GM04503 (cell line): ENCODE measurements at places on chromosomes 2 and 18.
A peak's percentile ranks its signal among the peaks of the same experiment; 100 is the strongest.

GRCh38 chr2:74882299-74882687, 48.4 kb downstream of the HK2 start:
- no peak for DNase-seq

DNA sequence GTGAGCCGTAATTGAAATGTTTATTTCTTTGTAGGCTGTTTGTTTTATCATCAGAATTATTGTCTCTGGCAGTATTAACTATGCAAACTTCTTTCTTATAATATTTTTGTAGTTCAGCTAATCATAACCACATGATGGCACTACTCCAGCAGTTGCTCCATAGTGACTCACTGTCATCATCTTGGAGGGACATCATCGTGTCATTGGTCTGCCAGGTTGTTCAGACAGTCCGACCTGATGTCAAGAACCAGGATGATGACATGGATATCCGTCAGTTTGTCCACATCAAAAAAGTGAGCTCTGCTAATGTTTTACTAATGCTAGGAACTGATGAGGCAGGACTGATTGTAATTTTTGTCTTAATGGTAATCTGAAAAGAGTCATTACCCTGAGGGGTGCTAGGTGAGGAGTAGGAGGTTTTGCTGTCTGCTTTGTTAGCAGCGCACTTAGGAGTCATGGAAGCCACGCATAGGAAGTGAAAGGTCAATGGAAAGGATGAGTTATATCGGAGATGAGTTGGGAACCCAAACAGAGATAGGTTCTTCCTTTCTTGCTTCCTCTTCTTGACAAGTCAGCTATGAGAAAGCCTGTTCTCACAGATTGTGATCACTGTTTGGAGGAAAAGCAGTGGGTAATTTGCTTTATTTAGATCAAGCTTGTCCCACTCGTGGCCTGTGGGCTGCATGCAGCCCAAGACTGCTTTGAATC, 49.2 kb downstream of the PIKFYVE start:
- peak; percentile 38 for DNase-seq

DNA sequence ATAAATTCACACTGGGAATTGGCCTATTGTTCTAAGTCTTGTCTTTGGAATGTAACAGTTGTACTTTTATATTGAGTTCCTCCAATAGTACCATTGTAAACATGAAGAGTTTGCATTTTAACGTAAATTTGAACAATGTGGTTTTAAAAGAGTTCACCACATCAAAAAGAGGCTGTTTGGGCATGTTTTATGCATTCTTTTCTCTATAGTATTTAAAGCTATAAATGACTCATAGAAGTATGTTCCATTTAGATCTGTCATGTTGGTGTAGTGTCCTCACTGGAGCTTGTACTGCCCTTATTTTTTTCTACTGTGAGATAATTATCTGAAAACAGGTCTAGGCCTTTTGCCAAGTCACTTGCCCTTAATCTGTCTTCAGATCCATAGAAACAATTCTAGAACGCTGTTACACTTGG, 141.9 kb downstream of the RHBDD1 start:
- no peak for DNase-seq

DNA sequence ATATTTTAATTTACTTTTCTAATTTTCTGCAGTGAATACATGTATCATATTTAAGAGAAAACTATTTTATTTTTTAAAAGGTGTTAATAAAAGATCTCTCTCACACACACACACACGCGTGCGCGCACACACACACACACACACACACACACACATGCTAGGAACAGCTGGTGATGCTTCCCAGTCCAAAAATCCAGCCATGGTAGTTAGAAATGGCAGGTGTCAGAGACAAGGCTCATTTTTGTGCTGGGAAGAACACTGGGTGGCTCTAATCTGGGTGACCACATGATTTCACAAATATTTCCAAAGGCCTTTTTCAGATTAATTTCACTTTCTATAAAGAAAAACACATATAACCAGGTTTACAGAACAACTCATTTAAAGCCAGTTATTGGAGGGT, 104.5 kb upstream of the NCK2 start:
- DNase-seq, result no peak

DNA sequence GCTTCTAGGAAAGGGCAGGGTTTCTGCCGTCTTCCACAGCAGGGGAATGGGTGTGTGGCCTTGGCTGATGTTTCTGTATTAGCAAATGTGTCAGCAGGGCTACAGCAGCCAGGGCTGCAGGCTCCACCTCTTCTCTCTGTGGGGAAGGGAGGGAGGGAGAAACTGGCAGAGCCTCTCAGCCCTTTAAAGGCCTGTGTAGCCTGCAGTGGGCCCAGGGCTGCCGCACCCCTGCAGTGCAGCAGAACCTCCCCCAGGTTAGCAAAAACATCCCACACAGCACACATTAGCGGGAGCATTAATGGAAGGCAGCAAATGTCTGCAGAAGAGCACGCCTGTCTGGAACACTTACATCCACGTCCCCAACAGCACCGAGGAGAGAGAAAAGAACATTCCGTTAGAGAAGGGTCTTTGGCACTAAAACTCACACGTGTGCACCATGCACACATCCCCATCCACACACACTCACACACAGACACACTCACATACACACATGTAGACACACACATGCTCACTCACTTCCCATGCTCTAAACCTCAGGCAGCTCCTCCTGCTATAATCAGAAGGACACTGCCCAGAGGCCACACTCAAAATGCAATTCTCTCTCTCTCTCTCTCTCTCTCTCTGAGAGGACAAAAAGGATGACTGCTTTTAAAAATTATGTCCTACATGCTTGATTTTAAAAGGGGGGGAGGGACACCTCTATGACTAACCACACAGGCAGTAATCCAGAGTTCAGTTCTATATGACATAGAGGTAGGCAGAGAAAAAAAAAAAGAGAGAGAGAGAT, 24.1 kb downstream of the MRPL35 start:
- DNase-seq, result peak; percentile 21

- DNase-seq, result no peak
Observed at GRCh38 chr2:23149777-23150176, 235.2 kb upstream of the KLHL29 start.

DNA sequence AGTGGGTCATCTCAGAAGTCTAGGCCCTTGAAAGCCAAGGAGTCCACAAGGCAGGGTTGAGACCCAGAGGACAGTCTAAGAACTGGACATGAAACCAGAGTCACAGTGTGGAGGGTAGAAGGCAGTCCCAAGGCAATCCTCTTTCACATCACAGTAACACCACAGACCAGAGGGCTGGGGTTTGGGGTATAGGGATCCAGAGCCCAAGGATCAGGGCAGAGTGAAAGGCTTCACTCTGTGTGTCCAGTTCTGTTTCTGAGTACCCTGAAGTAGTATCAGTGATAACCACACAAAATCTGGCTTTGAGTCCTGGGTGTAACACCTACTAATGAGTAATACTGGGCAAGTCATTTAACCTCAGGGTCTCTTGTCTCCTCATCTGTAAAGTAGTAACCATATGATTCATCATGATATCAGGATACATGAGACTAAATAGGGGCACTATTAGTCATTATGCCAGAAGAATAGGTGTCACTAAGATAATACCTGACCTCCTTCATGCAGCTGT, 91.0 kb downstream of the ICA1L start:
- no peak for DNase-seq

- no peak for DNase-seq
Observed at GRCh38 chr2:1518867-1519530, 105.7 kb downstream of the TPO start.

DNA sequence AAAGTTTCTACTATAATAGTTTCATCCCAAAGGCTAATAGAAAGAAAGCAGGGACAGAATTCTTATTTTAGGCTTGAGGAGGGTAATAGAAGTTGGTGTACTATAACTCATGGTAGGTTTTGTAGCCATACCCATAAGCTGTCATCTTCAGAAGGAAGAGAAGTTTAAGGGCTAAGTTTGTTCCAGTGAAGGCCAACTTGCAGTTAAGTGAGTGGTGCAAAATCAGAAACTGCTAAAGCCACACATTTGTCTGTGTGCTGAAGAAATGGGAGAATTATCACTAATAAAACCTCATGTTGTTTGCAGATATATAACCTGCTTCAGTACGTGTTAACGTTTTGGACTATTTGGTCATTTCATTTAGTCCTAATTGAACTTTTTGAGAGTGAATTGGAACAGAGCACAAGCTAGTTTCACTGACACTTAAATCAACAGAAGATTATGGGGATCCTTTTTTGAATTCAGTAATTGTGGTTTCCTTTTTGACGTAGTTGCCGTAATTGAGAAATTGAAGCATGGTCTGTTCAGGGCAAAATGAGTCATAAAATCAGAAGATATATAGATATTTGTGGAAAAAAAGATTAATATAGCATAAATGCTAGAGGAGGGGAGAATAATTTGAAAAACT, 69.1 kb downstream of the PHLPP1 start:
- DNase-seq, result no peak

DNA sequence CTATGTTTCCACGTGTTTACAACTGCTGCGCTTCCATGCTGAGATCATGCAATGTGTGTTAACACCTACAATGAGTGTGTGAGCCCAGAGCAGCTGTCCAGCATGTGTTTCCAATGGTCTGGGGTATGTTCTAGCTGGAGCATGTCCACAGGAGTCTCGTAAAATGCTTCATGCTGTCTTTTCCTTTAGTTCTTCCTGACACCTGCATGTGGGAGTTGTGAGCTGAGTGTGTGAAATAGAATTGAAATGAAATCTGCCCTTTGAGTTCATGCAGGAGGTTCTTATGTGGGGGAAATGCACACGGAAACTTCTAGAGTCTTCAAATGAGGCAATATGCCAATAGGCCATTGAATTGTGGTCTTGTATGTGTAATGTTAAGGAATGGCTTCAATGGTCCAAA, 205.1 kb downstream of the RND3 start:
- DNase-seq, result no peak

- DNase-seq, result no peak
Observed at GRCh38 chr18:32469691-32470459, 807 bp downstream of the GAREM1 start.

DNA sequence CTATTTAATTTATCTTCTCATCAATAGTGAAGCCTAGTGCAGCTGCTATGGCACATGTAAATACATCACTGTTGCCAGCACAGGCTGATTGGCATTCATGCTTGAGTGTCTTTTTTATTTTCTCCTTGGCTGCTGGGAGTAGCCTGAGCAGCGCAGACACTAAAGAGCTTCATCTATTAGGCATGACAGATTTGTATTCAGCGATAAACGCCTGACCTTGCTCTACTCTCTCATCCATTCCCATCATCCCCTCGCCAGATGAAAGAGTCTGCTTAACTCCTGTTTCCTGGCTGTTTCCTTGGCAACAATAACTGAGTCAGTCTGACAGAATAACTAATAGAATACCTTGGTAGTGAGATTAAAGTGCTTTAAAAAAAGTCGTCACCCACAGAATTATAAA, 753.6 kb downstream of the DCC start:
- DNase-seq, result no peak

- DNase-seq, result no peak
Observed at GRCh38 chr2:72984172-72984671, 66.9 kb downstream of the EMX1 start.

DNA sequence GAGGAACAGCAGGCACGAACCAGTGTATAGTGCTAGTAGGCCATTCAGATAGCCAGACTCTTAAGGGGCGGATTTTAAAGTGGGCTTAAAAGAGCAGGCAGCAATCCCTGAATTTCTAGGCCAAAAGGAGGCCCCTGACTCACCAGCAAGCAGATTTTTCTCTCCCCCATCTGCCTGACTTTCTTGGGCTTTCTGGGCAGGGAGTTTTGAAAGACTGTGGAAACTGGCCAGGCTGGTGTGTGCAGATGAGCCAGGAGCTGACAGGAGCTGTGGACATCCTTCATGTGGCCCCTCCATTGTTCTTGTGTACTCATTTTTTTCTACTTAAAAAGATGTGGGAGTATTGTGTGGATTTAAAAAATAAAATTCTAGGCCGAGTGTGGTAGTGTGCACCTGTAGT, 59.0 kb downstream of the GLI2 start:
- no peak for DNase-seq

DNA sequence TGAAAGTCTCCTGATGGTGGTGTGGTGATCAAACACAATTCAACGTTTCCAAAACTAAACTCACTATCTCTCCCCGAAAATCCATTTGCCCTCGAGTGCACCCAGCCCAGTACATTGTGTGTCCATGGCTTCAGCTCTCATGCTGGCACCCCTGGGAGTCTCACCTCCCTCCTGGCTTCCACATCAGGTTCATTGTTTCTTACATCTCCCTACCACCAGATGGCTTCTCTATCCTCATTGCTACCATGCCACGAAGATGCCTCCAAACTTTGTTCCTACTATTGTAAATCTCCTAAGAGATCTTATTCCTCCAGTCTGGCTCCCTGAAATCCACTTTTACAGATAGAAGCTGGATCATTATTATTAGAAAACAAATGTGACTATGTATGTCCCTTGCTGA, 197.0 kb downstream of the MYT1L start:
- DNase-seq, result no peak

DNA sequence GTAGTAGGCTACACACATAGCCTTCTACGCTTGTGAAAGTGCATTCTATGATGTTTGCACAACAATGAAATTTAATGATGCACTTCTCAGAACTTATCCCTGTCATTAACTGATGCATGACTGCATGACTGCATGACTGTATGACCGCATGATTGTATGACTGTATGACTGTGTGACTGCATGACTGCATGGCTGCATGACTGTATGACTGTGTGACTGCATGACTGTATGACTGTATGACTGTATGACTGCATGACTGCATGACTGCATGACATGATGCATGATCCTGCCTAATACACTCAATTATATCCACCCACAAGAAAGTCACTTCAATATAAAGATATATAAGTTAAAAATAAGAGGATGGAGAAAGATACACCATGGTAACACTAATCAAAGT, 365.4 kb upstream of the FSIP2 start:
- no peak for DNase-seq

DNA sequence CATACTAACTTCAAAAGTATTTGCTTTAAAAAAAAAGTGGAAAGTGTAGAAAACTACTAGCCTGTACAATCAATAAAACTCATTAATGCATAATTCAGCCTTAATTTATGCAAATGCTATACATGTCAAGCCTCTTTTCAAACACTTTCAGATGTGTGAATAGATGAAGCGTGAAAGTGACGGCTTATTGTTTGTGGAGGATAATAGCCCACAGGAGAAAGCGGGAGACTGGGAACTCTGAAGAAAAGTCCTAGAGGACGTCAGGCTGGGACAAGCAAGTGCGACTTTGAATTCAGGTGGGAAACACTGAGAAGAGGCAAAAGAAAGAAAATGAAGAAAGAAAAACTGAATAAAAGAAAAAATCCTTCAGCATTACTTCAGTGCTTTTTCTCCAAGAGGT, 108.5 kb downstream of the STK39 start:
- no peak for DNase-seq

GRCh38 chr18:57051021-57051656, 95.7 kb upstream of the BOD1L2 start:
- no peak for DNase-seq
